GM12878 (cell line): ENCODE measurements at places on chromosomes 11 and 22. TPM values are rescaled to one million over a fixed set of nuclear protein-coding genes. Genes with fewer than 3 reads are reported as not detected.

The GAB4 gene
- not detected in 2 replicates for total RNA-seq

The ROBO3 gene
- total RNA-seq = 0.24 and 0.36 TPM in 2 replicates

The TBX10 gene
- 0.16 and 0.26 TPM in 2 replicates for total RNA-seq

The FDXACB1 gene
- total RNA-seq = 6.8 and 7.4 TPM in 2 replicates

The CASP1 gene
- total RNA-seq = 11.1 and 12.9 TPM in 2 replicates

The VSIG10L2 gene
- not detected in 2 replicates for total RNA-seq

The SAA4 gene
- not detected in 2 replicates for total RNA-seq

The GGT1 gene
- total RNA-seq = 11.8 and 13.9 TPM in 2 replicates

The P4HA3 gene
- total RNA-seq = not detected in 2 replicates

The MAJIN gene
- not detected in 2 replicates for total RNA-seq

The SERHL2 gene
- total RNA-seq = 0.69 and 1.0 TPM in 2 replicates

The KCNQ1OT1 gene
- total RNA-seq = 1.1 and 1.3 TPM in 2 replicates

The FXYD2 gene
- 1.8 and 2.0 TPM in 2 replicates for total RNA-seq

The CBX6 gene
- 135 and 142 TPM in 2 replicates for total RNA-seq

The NXPE1 gene
- total RNA-seq = 0.16 TPM in 1 of 2 replicates, not detected in the other

GRCh38 chr11:46015941-46016340, 93.5 kb downstream of the LARGE2 start:
- no peak overlapping the region for H3K4me3 ChIP-seq
- no peaks in the 10 kb centered on the region for H3K4me1 ChIP-seq
- no peaks in the 10 kb centered on the region for H3K27me3 ChIP-seq
- H3K36me3 ChIP-seq = no peaks in the 10 kb centered on the region
- no peak overlapping the region for H3K27ac ChIP-seq
- DNase-seq = no peak

DNA sequence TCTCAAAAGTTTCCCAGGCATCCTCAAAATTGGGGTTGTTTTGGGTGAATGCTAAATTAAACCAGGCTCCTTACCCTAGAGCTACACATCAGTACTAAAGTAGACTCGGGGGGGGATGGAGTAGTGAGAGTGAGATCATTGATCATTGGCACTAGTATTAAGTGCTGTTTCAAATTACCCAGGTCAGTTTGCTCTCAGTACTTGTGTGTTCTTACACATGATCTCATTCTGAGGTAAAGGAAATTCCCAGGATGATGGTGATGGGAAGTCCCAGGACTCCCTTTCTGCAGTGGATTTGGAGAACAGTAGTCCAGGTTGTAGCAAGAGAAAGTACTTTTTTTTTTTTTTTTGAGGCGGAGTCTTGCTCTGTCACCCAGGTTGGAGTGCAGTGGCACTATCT, 12.5 kb downstream of the RBM4 start:
- H3K4me3 ChIP-seq = no peak overlapping the region
- no peaks in the 10 kb centered on the region for H3K4me1 ChIP-seq
- H3K27ac ChIP-seq = no peak overlapping the region
- H3K36me3 ChIP-seq = peaks cover 4% of the 10 kb centered on the region
- H3K27me3 ChIP-seq = no peaks in the 10 kb centered on the region

- no peaks in the 10 kb centered on the region; the same call in 1 of the 2 replicates for H3K27me3 ChIP-seq
- H3K36me3 ChIP-seq = no peaks in the 10 kb centered on the region
- no peak for DNase-seq
- H3K27ac ChIP-seq = no peak overlapping the region
- H3K4me3 ChIP-seq = no peak overlapping the region
These were observed 159.9 kb downstream of the TTC17 start for GRCh38 chr11:43518408-43519160.

DNA sequence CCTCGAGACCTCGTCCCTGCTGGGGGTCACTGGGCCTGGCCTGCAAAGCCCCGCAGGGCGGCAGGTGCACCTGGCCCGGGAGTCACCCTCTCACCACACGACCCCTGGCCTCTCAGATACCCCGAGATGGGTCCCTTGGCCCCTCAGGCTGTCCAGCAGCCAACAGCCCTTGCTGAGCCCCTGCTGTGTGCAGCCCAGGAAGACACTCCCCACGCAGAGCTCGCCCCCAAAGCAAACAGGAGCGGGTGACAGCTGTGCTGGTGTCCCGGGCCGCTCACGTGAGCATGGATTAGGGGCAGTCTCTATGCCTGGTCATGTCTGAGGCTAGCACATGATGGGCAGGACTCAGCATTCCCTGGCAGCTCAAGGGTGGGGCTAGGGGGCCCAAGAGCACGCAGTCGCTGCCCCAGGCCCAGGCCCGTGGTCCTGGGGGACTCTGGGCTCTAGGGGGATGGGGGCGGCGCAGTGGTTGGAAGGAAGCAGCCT, 31.3 kb downstream of the WNT7B start:
- H3K27me3 ChIP-seq = no peaks in the 10 kb centered on the region; the same call in 1 of the 2 replicates
- H3K4me1 ChIP-seq = no peaks in the 10 kb centered on the region
- H3K27ac ChIP-seq = no peak overlapping the region
- H3K4me3 ChIP-seq = no peak overlapping the region

DNA sequence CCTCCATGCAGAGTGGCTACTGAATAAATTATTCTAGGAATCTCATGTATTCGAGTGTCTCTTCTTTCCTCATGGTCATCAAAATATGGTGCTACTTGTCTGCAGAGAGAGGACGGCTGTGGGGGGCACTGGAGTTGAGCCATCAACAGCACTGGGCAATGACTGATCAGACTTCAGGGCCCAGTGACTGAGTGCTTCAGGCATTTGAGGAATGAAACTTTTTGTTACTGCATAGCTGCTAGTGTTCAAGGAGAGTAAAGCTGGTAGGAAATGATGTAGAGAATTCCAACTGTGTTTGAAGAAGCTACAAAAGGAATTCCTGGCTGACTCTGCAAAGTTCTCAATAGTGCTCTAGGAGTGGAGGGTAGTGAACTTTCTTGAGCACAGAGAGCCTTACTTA, 277.7 kb downstream of the CADM1 start:
- H3K36me3 ChIP-seq = no peaks in the 10 kb centered on the region
- peaks cover 21% of the 10 kb centered on the region for H3K4me1 ChIP-seq
- H3K27me3 ChIP-seq = no peaks in the 10 kb centered on the region
- no peak overlapping the region for H3K4me3 ChIP-seq

GRCh38 chr11:2310786-2311352, 9.1 kb downstream of the TSPAN32 start:
- no peak overlapping the region for H3K4me3 ChIP-seq
- H3K4me1 ChIP-seq = no peaks in the 10 kb centered on the region
- H3K27ac ChIP-seq = no peak overlapping the region
- no peaks in the 10 kb centered on the region for H3K36me3 ChIP-seq

GRCh38 chr11:28209906-28210305, 101.7 kb downstream of the METTL15 start:
- no peak overlapping the region for H3K27ac ChIP-seq
- H3K4me3 ChIP-seq = no peak overlapping the region
- H3K4me1 ChIP-seq = no peaks in the 10 kb centered on the region
- H3K36me3 ChIP-seq = no peaks in the 10 kb centered on the region; the same call in 1 of the 2 replicates
- H3K27me3 ChIP-seq = no peaks in the 10 kb centered on the region

DNA sequence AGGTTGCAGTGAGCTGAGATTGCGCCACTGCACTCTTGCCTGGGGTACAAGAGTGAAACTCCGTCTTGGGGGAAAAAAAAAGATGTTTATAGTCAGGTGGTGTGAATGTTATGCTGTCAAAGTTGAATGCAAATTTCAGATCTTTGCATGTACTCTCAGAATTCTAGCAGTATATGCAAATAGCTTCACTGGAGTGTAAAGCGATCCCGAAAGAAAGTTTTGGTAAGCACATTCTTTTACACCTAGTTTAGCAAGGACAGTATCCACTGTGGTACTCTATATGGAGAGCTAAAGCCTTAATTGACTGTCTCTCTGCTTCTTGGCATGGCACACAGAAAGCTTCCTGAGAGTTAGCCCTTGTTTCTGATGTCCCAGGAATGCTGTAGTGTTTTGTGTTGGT, 4.0 kb downstream of the JAM3 start:
- peaks cover 9% of the 10 kb centered on the region for H3K27me3 ChIP-seq
- DNase-seq = peak; percentile 12
- H3K4me3 ChIP-seq = no peak overlapping the region; the same call in 1 of the 2 replicates
- H3K36me3 ChIP-seq = no peaks in the 10 kb centered on the region

GRCh38 chr11:44452827-44453572, 112.5 kb upstream of the CD82 start:
- no peak overlapping the region for H3K4me3 ChIP-seq
- H3K36me3 ChIP-seq = no peaks in the 10 kb centered on the region
- no peaks in the 10 kb centered on the region for H3K27me3 ChIP-seq

DNA sequence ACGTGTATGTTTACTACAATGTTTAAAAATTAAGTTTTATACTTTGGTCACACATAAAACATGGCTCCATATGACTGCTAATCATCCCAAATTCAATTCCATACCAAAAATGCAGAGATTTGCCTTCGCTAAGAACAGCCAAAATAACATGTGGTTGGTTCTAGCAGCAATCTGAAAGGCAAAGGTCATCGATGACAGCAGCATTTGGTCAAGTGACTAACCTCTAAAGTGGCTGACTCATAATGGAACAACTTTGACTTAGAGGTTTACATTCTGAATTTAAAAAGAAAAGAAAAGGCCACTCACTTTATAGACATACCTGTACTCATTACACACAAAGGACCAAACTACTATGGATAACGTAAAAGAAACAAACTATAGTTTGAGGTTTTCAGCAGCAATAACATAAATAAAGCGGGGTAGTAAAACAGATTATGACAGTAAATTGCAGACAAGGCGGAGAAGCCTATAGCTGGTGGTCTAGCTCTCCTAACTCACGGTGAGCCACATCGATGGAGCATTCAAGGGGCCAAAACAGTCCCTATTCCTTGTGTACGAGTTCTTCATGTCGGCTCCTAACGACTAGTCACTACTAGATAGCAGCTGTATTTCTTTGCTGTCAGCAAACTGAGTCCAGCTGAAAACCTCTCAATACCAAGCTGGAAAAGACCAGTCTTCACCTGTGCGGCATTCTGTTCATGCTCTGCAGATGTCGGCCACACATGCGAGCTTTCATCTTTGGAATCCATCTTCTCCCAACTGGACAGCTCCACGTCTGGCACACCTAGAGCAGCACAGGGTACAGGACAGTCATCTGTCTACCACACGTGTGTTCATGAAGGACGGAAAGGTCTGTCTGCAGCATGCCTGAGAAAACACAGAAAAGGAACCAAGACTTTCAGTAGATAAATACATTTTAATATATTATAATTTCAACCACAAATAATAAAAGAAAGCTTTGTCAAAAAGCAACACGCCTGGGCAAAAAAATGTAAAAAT, 42.1 kb downstream of the PRDM10 start:
- no peak overlapping the region for H3K27ac ChIP-seq
- H3K4me3 ChIP-seq = no peak overlapping the region
- H3K27me3 ChIP-seq = no peaks in the 10 kb centered on the region
- peaks cover 8% of the 10 kb centered on the region; the same call in 1 of the 2 replicates for H3K4me1 ChIP-seq
- peaks cover 4% of the 10 kb centered on the region; the same call in 1 of the 2 replicates for H3K36me3 ChIP-seq
- peak; percentile 34 for DNase-seq

GRCh38 chr11:8613036-8613435, 19.0 kb upstream of the STK33 start:
- H3K27ac ChIP-seq = no peak overlapping the region
- no peak overlapping the region for H3K4me3 ChIP-seq

- H3K4me1 ChIP-seq = 0 out of 2 replicates have a peak, but pooled peaks cover under 1% of the 10 kb centered on the region
- no peak overlapping the region for H3K27ac ChIP-seq
- H3K36me3 ChIP-seq = peaks cover 2% of the 10 kb centered on the region
- no peaks in the 10 kb centered on the region for H3K27me3 ChIP-seq
- DNase-seq = no peak
These were observed 18.5 kb downstream of the MYBPC3 start for GRCh38 chr11:47333886-47334443.

- no peak for DNase-seq
- no peaks in the 10 kb centered on the region for H3K27me3 ChIP-seq
These were observed 49.2 kb downstream of the SHISAL1 start for GRCh38 chr22:44263547-44263946.

- H3K4me3 ChIP-seq = no peak overlapping the region
- no peaks in the 10 kb centered on the region for H3K4me1 ChIP-seq
- no peak for DNase-seq
- H3K36me3 ChIP-seq = no peaks in the 10 kb centered on the region
- no peak overlapping the region for H3K27ac ChIP-seq
- H3K27me3 ChIP-seq = no peaks in the 10 kb centered on the region
These were observed 4.2 kb downstream of the SCGB1C1 start for GRCh38 chr11:196786-197731.

DNA sequence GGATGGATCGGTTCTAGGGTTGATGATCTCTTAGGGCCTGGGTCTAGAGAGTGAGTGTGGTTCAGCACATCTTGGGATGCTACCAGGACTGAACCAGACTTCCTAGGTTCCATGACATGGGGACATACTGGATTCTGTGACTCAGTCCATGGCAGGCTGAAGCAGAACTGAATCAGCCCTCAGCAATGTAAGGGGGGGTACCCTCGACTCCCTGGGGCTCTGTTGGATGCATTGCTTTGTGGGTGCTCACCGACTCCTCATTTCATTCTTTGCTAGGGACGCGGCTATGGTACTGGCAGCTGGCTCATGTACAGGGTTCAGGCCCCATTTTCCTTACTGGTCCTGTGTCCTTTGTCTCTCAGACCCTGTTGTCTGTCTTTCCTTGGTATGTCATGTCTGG, 733 bp upstream of the GRAMD1B start:
- H3K27me3 ChIP-seq = no peaks in the 10 kb centered on the region
- H3K36me3 ChIP-seq = no peaks in the 10 kb centered on the region
- no peak overlapping the region for H3K27ac ChIP-seq
- H3K4me1 ChIP-seq = peaks cover 3% of the 10 kb centered on the region

- H3K4me1 ChIP-seq = no peaks in the 10 kb centered on the region
- H3K36me3 ChIP-seq = no peaks in the 10 kb centered on the region
- no peak overlapping the region for H3K4me3 ChIP-seq
- DNase-seq = no peak
These were observed 241.6 kb upstream of the CADM1 start for GRCh38 chr11:115745610-115746512.

DNA sequence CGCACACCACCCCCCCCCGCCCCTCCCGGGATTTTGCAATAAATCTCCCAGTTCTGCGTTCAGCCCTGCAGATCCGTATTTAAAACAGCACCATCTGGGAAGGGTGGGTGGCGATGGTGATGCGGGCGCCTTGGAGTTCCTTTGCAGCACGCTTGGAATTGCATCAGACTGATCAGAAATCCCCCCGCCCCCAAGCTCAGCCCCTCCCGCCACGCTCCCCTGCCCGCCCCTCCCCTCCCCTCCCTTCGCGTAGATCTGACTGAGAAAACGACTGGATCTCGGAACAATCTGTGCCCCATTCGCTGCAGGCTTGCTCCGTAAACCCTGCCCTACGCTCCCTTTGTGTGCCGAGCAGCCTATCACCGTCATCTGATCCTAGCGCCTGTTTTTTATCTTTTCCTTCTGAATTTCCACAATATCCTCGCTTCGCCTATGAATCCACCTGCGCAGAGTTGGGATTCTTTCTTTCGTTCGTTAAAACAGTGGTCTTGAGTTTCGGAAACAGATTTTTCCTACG, 18.1 kb upstream of the BDNF start:
- H3K27me3 ChIP-seq = peaks cover 12% of the 10 kb centered on the region
- no peak overlapping the region for H3K4me3 ChIP-seq
- no peak for DNase-seq
- H3K36me3 ChIP-seq = no peaks in the 10 kb centered on the region
- no peak overlapping the region for H3K27ac ChIP-seq

- no peak overlapping the region for H3K27ac ChIP-seq
- DNase-seq = no peak
- no peaks in the 10 kb centered on the region for H3K27me3 ChIP-seq
- H3K4me1 ChIP-seq = no peaks in the 10 kb centered on the region
These were observed 112.6 kb downstream of the LUZP2 start for GRCh38 chr11:24609192-24610119.

- H3K4me3 ChIP-seq = no peak overlapping the region
- H3K36me3 ChIP-seq = no peaks in the 10 kb centered on the region
- H3K27me3 ChIP-seq = no peaks in the 10 kb centered on the region
- H3K4me1 ChIP-seq = no peaks in the 10 kb centered on the region; the same call in 1 of the 2 replicates
- no peak overlapping the region for H3K27ac ChIP-seq
These were observed 82.6 kb downstream of the DHCR7 start for GRCh38 chr11:71365626-71366025.

GRCh38 chr11:64638018-64638665, 47.1 kb downstream of the SLC22A12 start:
- H3K27me3 ChIP-seq = peaks cover 8% of the 10 kb centered on the region; the same call in 1 of the 2 replicates
- H3K4me1 ChIP-seq = no peaks in the 10 kb centered on the region
- H3K36me3 ChIP-seq = no peaks in the 10 kb centered on the region
- no peak for DNase-seq
- no peak overlapping the region for H3K27ac ChIP-seq
- no peak overlapping the region for H3K4me3 ChIP-seq
